ENCODE measurements at places on chromosomes 12 and 14. TPM values are rescaled to one million over a fixed set of nuclear protein-coding genes. Genes with fewer than 3 reads are reported as not detected.

- H3K36me3 ChIP-seq, result no peaks in the 10 kb centered on the region
- no peaks in the 10 kb centered on the region for H3K4me1 ChIP-seq
- H3K4me3 ChIP-seq, result no peak overlapping the region
- no peak for DNase-seq
- no peaks in the 10 kb centered on the region for H3K27me3 ChIP-seq
- H3K27ac ChIP-seq, result no peak overlapping the region
These were observed 49.2 kb downstream of the GPR135 start for GRCh38 chr14:59415836-59416602.

DNA sequence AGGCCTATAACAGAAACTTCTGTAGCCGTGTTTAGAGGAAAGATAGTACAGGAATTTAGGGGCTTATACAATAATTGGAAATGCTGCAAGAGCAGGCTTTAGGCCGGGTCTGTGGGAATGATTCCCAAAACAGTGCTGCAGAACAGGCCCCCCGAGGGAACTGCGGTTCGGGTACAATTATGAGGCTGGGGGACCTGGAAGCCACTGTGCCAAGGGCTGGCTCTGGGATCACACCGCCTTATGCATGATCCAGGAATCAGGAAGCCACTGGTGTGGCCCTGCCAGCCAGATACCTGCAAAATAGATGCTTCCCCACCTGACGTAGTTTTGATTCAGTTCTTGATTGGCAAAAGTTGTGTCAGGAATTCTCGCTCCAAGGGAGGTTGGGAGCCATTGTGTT lies 55.4 kb downstream of the CACNA1C start:
- no peaks in the 10 kb centered on the region for H3K36me3 ChIP-seq
- H3K27me3 ChIP-seq, result no peaks in the 10 kb centered on the region
- DNase-seq, result no peak
- no peaks in the 10 kb centered on the region for H3K4me1 ChIP-seq
- H3K27ac ChIP-seq, result no peak overlapping the region

The WSCD2 gene
- total RNA-seq, result not detected

The SLC6A15 gene
- total RNA-seq, result not detected

The RFX4 gene
- total RNA-seq, result not detected

The SLC5A8 gene
- total RNA-seq, result not detected
